ENCODE measurements at places on chromosomes 16 and 17.

GRCh38 chr17:14482715-14483114 lies 181.8 kb downstream of the HS3ST3B1 start:
- DNase-seq, result no peak

DNA sequence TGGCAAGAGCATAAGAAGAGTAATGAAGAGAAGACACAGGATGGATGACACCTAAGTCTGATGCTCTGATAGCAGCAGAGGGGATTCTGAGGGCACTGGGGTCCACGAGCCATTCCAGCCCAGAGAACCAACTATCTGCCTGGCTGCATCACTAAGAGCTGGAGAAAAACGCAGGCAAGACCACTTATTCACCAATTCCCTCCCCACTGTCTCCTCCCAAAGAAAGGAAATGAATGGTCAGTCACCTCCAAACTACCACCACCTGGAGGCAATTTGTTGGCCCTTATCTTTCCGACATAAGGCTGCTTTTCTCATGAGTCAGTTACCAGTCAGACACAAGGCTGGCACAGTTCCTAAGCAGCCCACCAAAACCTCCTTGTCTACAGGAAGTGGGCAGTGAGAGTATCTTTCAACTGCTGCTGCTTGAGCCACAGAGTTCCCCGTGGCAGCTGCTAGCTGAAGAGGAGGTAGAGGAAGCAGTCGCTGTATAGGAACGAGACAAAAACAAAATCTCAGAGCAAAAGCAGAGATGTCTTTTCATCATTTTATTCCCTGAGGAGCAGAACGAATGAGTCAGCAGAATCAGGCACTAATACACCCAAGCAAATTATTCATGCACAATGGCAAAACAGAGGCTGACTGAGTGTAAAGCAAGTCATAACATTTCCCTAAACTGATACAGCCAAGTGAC lies 111.1 kb downstream of the SMG6 start:
- no peak for DNase-seq

DNA sequence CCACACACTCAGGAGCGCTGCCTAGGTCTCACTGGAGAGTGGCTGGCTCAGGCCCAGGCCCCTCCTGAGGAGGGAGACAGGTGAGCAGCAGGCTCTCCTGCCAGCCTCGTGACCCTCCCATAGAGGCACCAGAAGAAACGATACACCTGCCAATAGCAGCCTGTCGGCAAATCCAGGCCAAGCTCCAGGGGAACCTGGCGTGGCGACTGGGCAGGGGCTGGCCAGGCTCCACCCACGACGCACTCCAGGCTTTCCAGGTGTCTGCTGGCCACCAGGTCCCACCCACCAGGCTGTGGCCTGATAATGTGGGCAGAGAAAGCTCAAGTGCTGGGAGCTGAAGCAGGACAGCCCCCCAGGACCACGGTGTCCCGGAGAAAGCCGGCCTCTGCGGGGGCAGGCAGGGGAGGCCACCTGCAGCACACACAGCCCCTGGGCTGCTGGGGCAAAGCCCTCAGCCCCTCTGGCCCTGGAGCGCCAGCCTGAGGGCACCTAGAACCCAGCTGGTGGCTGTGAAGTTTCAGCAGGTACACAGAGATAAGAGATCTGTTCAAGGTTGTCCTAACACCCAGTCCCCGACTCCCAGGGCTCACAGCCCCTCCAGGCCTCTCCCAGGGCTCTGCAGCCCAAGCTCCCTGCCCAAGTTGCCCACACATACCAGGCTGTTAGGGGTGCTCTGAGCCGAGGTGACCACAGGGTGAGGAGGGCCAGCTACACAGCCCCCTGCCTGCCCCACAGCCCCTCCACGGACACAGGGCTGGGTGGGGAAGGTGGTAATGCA lies 2.4 kb downstream of the PGAP6 start:
- DNase-seq, result no peak

GRCh38 chr16:57165938-57166337 lies 19.9 kb downstream of the PSME3IP1 start:
- DNase-seq, result no peak

- DNase-seq, result no peak
Observed at GRCh38 chr17:77825621-77826020, 132.9 kb upstream of the TNRC6C start.

DNA sequence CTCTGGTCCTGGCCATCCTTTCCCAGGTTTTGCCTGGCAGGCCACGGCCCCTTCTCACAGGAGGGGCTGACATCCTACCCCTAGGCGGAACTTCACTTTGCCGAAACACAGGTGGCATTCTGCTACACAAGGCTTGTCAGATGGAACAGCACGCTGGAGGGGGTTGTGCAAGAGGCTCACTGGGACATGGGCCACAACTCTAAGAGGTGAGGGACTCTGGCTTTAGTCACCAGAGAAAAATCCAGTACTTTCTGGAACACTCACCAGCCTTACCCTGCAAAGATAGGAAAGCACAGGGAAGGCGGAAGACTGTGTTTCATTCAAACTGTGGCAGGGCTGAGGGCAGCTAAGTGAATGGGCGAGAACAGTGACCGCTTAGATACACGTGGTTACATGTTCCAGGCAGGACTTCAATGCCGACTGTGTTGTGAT lies 18.3 kb downstream of the CDC42EP4 start:
- DNase-seq, result no peak

GRCh38 chr17:38584350-38584925 lies 21.3 kb downstream of the SRCIN1 start:
- DNase-seq, result peak; percentile 56

DNA sequence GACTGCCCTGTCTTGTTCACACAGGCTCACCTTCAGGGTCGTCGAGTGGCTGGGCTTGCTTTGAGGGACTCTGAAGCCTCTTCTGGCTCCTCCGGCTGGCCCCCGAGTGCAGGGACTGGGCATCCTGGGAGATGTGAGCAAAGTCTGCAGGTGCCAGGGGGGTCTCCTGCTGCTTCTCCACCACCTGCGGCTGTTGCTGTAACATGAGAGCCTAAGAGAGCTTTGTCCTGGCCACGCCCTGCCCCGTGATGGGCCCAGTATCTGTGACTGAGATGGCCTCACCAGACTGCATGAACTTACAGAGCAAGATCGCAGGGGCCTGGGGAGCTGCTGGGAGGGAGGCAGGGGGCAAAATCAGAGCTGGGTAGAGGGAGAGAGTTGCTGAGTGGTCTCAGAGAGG lies 12.5 kb downstream of the ERN2 start:
- DNase-seq, result peak; percentile 27

- no peak for DNase-seq
Observed at GRCh38 chr17:69882281-69882680, 192.7 kb upstream of the KCNJ16 start.

Measured in NCI-H1930 (cell line).